ENCODE measurements at places on chromosomes 5 and 9.

DNA sequence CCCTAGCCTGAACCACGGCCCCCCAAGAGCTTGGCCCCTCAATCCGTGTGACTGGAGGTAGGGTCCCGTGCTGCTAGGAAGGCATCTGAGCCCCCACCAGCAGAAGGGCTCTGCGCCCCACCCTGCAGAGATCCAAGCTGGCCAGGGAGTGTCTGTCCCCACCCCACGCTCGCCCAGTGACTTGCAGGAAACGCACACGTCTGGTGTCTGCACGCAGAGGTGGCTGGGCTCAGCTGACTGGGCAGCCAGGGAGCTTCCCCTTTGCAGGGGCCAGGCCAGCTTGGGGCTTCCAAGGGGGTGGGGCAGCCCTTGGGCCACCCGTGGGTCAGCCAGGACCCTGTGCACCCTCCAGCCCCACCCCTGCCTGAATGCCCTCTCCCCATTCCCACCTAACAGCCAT is 24.3 kb downstream of the NOTCH1 start:
- DNase-seq, result no peak

GRCh38 chr5:111855356-111855755 is 98.4 kb upstream of the NREP start:
- no peak for DNase-seq

DNA sequence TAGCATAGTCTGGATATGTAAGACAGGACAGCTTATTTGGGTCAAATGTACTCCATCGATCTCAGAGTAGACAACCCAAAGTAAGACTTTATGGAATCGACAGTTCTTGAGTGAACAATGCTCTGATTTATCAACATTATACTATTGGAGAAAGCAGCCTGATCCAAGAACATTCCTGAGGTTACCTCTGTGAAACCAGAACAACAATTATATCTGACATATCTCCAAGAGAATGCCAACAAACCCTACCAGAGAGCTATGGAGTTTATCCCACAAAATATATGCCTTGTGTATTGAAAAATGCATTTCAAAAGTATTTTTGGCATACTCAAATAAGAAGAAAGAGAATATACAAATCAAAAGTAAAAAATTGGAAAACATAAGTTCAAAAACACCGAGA is 1985.9 kb downstream of the EFNA5 start:
- DNase-seq, result no peak

DNA sequence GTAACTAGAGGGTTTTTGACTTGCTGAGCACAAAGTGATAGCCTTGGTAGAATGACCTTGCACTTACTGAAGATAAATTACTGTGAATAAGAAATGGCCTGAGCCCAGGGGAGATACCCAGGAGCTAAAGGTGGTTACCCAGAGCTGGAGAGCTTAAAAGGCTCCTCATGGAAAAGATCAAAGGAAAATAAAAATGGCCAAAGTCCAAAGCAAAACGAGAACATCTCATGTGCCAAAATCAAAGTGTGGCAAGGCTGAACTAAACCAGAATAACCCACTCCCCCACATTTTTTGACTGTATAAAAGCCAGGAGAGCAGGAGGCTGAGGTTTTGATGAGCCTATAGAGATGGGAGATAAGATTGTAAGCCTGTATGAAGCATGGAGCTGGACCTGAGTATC is 14.4 kb downstream of the IDNK start:
- DNase-seq, result no peak

DNA sequence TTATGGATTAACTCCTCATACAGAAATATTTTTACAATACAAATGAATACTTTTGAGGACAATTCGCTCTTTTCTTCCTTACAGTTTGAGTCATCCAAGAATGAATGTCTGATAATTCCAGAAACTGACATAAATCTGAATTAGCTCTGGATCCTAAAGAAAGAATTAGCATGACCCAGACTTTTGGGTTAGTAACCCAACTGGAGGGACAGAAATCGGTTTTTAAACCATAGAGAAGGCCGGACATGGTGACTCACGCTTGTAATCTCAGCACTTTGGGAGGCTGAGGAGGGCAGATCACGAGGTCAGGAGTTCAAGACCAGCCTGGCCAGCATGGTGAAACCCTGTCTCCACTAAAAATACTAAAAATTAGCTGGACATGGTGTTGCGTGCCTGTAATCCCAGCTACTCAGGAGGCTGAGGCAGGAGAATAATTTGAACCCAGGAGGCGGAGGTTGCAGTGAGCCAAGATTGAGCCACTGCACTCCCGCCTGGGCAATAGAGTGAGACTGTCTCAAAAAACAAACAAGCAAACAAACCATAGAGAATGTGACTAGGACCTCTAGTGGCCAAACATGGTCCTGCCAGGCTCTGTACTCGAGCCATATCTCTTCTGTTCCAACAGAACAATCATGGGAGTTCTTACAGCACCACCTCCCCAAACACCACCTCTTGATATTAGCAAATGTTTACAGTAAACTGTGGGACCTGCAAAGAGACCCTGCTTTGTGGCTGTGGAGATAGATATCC is 44.8 kb downstream of the LURAP1L start:
- no peak for DNase-seq

- DNase-seq, result no peak
These were observed 78.0 kb downstream of the ARHGAP26 start for GRCh38 chr5:142847898-142848790.

DNA sequence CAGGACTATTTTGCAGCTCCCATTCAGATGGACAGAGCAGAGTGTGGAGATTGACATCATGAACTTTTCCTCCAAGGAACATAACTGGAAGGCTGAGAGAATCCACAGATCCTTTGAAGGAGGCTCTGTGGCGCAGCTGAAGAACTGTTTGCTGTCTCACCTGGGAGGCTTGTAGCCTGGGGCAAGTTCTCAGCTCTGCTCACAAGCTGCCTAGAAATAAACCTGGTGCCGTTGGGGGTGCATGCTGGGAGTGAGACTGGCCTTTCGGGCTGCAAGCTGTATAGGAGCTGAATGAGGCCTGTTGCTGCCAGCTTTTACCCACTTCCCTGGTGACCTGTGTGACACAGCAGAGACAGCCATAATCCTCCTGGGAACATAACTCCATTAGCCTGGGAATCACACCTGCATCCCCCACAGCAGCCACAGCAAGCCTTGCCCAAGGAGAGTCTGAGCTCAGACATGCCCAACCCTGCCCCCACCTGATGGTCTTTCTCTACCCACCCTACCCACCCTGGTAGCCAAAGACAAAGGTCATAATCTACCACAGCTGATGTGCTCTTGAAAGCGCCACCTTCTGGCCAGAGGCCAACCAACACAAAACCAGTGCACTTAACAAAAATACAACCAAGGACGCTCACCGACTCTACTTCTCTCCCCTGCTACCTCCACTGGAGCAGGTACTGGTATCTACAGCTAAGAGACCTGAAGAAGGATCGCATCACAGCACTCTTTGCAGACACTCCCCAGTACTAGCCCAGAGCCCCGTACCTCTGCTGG is 205.1 kb upstream of the MRPS30 start:
- no peak for DNase-seq

DNA sequence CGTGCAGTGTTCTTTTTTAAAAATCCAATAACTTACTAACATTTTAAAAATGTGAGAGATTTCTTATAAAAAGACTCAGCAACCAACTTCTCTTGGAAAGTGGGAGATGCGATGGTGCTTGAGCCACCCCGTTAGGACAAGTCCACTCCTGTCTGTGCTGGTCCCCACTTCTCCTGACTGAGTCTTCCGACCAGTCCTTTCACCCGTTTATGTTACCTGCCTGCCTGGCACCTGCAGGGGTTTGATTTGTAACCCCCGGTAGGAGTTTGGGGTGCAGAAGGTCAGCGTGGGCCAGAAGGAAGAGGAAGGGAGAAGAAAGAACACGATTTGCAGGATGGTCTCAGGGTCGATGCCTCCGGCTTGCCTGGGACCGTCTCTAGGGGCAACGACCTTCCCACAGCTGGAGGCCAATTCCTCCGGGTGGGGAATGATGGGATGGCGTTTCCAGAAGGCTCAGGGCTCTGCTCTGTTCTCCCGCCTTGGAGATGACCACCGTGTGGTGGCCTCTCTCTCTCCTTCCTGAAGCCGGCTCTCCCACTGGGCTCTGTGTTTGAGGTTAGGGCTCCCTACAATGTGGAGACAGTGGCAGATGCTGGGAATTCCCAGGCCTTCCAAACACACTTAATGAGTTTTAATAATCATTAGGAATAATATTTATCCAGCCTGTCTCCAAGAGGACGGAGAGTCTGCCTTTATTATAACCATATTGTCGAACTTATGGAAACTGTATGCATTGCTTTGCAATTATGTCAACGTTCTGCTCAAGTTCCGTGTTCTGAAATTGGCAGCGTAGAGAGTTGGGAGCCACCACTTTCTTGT is 14.8 kb downstream of the COL27A1 start:
- no peak for DNase-seq

GRCh38 chr9:79220666-79221065 is 351.1 kb upstream of the TLE4 start:
- no peak for DNase-seq

- no peak for DNase-seq
These were observed 60.2 kb downstream of the ARHGAP26 start for GRCh38 chr5:142830241-142831008.

All from stimulated activated CD8-positive, alpha-beta memory T cell treated with anti-CD3 and anti-CD28 coated beads, Interleukin-4, amount 100 ng/mL, for 24 hours (primary cell).